AG09309 (cell line): ENCODE measurements at places on chromosomes 12 and 14.

DNA sequence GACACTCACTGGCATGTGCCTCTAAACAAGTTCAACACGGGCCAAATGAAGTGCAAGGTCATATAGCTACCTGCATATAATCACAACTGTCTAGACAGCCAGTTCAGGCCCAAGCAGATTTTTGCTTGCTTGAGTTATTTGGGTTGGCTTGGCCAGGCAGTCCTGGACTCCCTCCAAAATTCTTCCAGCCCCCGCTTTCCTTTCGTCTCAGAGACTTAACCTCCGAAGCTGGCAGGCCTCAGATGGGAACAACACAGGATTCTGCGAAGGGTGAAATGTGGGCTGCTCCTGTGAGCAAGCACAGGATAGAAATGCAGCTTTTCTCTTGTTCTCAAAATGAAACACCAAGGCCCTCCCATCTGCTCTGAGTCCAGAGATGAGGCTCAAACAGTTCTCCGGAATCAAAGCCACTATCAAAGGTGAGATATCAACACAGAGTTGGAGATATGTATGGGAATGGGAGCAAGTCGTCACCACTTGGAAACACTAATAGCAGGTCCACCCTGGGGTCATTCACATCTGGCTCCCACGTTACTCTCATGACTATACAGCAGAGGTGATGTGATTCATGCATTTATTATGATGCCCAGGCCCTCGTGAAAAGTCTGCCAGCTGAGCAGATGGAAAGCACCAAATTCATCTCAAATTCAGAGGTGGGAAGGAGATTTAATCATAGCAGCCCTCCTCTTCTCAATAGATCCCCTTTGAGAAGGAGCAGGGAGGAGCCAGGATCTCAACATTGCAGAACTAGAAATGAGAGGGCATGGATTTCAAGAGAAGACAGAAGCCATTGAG is 389.8 kb downstream of the NUAK1 start:
- DNase-seq: no peak

DNA sequence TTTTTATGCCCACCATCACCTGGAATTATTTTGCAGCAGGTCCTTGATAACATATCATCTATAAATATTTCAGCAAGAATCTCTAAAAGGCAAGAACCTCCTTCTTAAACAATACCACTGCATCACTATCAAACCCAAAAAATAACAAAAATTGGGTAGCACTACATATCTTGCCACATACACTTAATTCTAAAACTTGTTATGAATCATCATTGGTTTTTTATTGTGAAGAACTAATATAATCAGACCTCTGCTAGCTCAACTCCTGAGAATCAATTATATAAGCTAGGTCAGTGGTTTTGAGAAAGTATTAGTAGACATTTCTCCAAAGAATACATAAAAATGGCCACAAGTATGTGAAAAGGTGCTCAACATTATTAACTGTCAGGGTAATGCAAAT is 23.8 kb downstream of the SLC38A1 start:
- no peak for DNase-seq

DNA sequence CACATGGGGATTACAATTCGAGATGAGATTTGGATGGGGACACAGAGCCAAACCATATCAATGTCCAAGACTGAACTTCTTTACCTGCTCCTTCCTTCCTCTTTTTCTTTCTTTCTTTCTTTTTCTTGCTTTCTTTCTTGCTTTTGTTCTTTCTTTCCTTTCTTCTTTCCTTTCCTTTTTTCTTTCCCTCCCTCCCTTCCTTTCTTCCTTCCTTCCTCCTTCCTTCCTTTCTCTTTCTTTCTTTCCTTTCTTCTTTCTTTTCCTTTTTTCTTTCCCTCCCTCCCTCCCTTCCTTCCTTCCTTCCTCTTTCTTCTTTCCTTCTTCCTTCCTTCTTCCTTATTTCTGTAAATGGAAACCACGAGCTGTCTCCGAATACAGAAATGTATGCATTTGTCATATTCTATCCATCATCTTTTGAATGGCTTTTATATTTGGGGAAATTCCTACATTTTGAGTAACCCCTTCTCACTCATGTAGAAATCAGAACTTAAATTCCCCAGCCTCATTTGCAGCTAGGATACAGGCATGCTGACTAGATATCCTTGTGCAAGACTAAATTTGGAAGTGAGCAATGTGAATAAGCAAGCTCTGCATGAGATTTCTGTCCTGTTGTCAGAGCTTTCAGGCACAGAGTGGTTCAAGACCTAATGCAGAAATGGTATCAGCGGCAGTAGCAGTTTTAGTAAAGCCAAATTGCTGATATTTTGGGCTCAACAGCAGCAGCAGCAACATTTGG is 11.5 kb downstream of the GPR33 start:
- DNase-seq: no peak

- no peak for DNase-seq
These were observed 77.9 kb downstream of the SPATA7 start for GRCh38 chr14:88463318-88463717.

- peak; percentile 86 for DNase-seq
These were observed 17.8 kb downstream of the FBXL14 start for GRCh38 chr12:1576410-1577241.

DNA sequence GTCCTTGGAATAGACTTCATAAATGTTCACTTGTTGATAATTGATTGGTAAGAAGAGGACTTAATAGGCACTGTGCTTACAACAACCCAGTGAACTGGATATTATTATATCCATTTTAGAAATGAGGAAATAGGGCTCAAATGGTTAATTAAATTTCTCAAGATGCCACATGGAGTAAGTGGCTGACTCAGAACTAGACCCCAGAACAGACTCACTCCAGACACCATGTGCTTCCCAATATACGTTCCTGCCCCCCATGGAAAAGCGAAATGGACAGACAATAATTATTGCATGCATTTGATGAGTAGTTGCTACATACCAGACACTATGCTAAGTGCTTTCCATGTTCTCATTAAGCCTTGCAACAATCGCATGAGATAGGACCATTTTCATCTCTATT is 895 bp upstream of the ANKS1B start:
- DNase-seq: no peak

- DNase-seq: no peak
These were observed 74.3 kb upstream of the SLC24A4 start for GRCh38 chr14:92248696-92249095.

DNA sequence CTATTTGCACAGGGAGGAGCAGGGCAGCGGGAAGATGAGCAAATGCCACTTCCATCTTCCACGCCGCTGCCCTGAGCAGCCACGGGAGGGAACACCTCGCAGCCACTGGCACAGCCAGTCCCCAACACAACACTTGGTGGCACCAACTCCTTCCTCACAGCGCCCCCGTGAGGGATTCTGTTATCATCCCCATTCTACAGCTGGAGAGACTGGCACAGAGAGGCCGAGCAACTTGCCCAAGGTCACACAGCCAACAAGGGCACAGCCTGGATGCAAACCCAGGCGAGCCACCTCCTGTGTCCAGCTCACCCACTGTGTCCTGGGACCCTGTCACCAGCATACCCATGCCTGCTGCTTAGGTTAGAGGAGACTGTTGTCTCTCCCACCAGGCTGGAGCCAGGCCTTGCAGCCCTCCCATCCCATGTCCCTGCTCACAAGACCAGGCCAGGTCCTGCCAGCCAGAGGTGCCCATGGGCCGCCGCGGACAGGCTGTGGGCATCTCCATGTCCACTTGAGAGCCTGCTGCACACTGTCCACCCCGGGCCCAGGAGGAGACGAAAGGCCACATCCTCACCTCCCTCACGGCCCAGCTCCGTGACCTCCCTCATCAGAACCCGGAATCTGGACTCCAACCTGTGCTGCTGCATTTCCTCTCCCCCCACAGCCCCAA is 57.0 kb downstream of the NCOR2 start:
- no peak for DNase-seq

GRCh38 chr12:113091506-113091905 is 35.0 kb downstream of the DTX1 start:
- no peak for DNase-seq

DNA sequence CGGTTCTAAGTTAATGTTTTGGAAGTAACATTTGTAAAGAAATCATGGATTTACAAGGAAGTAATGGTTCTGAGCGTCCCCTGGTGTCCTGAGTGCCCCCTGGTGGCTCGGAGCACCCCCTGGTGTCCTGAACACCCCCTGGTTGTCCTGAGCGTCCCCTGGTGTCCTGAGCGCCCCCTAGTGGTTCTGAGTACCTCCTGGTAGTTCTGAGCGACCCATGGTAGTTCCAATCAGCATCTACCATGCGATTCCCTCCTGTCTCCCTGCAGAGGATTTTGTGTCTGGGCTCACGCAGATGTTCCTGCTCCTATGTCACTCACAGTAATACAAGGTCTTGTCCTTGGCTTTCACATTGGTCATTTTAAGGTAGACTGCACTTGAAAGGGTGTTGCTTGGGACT is 1352.9 kb downstream of the TMEM121 start:
- DNase-seq: no peak

- no peak for DNase-seq
These were observed 67.3 kb downstream of the VCPKMT start for GRCh38 chr14:50049093-50049492.

DNA sequence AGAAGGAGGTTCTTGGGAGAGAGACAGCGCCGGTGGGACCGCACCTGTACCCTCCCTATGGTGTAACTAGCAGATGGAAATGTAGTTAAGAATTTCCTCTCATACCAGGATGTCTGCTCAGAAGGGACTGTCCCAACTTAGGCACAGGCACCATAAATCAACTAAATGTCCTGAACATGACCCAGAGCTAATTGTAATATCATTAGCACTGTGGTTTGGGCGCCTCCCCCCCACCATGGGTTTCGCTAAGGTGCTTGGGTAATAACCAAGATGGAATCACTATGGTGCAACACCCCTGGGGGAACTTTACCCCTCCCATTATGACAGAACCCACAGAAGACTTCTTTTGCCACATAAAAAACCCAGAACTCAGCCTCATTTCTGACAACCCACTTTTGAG is 15.9 kb downstream of the ZNF641 start:
- DNase-seq: no peak

DNA sequence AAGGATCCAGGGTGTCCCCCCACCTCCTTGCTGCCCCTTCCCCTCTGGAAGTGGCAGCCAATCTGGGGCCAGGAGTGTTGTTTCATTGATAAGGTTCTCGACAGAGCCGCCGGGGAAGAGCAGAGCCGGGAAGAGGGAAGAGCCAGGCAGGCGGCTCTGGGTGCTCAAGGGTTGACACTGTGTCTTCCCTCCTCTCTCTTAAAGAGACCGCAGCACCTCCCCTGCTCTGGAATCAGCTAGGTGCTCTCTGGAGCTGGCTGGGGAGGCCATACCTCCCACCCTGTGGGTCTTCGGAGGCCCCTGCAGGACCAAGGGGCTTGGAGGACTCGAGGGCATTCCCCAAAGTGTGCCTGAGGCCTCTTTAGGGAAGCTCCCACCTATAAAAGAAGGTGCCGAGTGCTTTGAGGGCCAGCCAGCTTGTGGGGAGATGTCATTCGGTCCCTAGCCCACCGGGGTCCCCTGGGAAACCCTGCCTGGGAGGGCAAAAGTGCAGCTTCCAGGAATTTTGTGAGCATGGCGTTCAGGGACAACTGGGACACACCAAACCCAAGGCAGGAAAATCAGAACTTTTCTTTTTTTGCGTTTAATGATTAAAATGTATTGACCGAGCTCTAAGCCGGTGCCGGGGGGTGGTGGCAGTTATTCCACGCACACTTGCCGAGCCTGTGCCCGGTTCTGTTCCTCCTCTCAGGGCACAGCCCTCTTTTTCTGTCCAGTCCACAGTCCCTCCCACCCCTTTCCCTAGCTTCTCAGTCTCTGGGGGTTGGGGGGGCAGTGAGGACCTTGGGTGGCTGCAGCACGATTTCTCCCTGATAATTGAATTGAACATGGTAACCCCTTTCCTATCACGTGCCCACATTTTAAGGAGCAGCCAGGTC is 3.0 kb downstream of the SETD1B start:
- DNase-seq: no peak

GRCh38 chr12:57845478-57846284 is 848 bp downstream of the CTDSP2 start:
- DNase-seq: no peak

DNA sequence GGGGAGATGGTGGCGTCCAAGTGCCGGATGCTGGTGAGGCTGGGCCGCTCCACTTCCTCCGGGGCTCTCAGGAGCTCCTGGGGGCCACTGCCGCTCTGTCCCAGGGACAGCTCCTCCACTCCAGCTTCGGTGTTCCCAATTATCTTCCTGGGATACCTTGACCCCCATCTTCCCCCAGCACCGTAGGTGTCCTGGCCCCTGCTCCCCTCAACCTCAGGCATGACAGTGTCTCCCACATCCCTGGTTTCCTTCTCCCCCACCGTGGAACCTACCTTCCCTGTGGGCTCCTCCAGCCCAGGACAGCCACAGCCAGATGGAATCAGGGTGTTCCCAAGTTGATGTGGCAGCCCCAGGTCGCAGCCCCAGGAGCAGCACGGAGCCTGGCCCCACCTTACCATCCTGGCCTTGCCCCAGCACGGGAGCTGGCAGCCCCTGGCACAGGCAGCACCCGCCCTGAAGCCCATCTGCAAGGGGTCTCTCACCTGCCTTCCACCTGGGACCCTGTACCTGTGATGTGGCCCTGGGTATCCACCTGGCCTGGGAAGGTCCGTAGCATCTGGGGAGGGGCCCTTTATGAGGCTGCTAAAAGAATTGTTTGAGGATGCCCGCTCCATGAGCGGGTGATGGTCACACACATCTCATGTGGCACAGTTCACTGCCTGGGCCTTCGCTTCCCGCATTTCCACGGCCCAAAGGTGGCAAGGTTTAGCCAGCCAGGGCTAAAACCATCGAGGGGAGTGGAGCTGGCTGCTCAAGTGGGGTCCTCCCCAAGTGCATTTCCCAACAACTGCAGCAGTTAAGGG is 4.1 kb downstream of the TMEM121 start:
- DNase-seq: no peak

- DNase-seq: no peak
These were observed 658 bp upstream of the CEP128 start for GRCh38 chr14:80942191-80942600.

DNA sequence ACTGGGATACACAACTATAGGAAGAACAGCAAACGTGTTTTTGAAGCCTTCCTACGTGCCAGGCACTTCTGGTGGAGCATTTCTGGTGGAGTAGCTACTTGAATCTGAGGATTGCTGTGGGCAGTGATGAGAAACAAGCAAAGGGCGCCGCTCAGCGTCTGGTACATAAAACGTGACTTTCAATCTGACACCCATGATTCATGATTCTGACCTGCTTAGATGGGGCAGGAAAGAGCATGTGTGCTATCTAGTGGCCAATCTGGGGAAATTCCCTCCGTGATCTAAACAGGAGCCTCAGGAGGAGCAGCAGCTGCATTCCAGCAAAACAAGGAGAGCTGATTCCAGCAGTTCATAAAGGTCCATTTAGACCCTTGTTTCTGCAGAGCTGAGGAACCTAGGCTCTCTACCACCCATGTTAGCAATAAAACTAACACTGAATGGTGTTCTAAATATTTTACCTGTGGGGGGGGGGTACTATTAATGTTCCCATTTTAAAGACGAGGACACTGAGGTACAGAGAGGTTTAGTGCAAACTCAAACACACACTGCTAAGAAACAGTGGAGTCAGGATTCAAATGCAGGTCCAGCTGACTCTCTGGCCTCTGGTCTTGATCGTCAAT is 37.8 kb downstream of the PAH start:
- peak; percentile 16 for DNase-seq

GRCh38 chr12:11724888-11725311 is 75.4 kb downstream of the ETV6 start:
- no peak for DNase-seq

GRCh38 chr14:61262082-61262481 is 19.1 kb downstream of the TMEM30B start:
- no peak for DNase-seq

- DNase-seq: no peak
These were observed 77.7 kb downstream of the KCNK10 start for GRCh38 chr14:88245321-88245720.

- DNase-seq: no peak
These were observed 27.3 kb upstream of the SPTSSA start for GRCh38 chr14:34489324-34489723.

- DNase-seq: no peak
These were observed 223.7 kb downstream of the TMTC2 start for GRCh38 chr12:82910246-82910893.
